ENCODE measurements at places on chromosomes 12 and 14. TPM values are rescaled to one million over a fixed set of nuclear protein-coding genes. Genes with fewer than 3 reads are reported as not detected.

Gene RIMBP2
- not detected for total RNA-seq

Gene GPR65
- total RNA-seq: under 0.01 TPM

Gene COX8C
- total RNA-seq: not detected

Gene SLC39A2
- 0.30 TPM for total RNA-seq

Gene CNIH1
- total RNA-seq: 166 TPM

Gene PRR13
- total RNA-seq: 23.7 TPM

Gene KRT80
- 0.83 TPM for total RNA-seq

Gene PHLDA1
- 198 TPM for total RNA-seq
